ENCODE measurements at places on chromosomes 1 and 21.
A peak's percentile ranks its signal among the peaks of the same experiment; 100 is the strongest.

DNA sequence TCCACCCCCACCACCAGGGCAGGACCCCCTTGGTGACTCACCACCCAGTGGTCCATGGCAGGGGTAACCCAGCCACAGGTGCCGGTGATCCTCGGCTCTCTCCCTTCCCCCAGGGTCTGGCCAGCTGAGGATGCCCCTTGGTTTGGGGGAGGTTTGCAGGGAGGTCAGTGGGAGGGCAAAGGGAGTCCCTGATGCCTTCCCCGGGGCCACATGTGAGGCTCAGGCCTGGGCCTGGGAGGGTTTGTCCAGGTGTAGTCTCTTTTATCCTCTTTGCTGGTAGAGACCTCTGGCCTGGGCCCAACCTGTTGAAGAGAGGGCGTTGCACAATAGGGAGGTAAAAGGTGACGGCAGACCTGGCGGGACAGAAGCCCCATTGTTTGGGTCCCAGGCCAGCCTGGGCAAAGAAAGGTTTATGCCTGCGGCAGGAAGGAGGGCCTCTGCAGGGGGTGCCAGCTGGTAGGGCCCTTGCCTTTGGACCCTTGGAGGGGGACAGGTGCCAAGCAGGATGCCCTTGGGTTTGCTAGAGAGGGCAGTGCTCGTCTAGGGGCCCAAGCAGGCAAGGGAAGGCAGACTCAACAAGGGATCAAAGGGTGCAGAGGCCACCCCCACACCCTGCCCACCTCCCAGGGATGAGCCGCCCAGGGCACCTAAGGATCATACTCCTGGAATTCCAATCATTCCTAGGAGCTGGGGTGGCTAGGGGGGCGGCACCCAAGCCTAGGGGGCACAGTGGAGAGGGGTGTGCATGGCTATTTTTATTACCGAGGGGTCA lies 760 bp upstream of the TINAGL1 start:
- no peak for DNase-seq

- DNase-seq = no peak
Observed at GRCh38 chr21:36428761-36429432, 43.7 kb downstream of the CHAF1B start.

DNA sequence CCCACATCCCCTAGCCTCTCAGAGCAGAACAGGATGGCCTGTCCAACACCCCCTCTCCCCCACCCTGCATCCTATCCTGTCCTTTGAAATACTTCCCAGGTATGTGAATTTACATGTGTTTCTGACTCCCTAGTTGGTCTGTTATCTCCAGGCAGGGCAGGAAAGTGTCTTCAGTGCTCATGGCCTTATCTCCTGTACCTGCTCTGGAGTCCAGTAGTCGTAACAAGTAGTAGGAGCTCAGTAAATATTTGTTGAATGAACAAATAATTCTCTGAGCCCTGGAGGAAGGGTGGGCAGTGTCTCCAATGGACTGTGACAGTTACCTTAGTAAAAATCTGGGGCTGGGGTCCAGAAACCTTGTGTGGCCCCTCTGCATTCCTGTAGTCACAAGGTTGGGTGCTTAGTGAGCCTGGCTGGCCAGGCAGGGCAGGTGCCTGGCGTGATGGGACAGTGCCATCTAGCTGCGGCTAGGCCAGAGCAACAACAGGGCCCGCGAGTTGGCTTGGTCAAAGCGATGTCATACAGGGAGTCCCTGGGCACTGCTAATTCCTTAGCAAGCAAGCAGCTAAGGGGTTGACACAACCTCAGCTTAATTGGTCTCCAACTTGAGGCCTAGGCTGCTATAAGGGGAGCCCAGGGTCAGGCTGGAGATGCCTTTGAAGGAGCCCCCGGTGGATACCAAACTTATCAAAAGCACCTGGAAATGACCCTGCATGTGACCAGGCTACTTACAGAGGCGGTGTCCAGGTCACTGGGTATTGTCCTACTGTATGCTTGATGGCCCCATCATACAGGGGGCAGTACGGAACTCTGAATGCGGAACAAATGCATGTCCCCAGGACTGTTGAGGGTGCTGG lies 89.0 kb upstream of the PPM1J start:
- peak; percentile 44 for DNase-seq

- DNase-seq = no peak
Observed at GRCh38 chr1:19044471-19044870, 88.0 kb upstream of the IFFO2 start.

- DNase-seq = no peak
Observed at GRCh38 chr1:39418236-39418635, 73.2 kb upstream of the BMP8A start.
